Fibroblast of skin of abdomen (primary cell): ENCODE measurements at places on chromosomes 12 and 14.

GRCh38 chr12:128542844-128543243, 275.9 kb downstream of the TMEM132C start:
- no peak for DNase-seq

DNA sequence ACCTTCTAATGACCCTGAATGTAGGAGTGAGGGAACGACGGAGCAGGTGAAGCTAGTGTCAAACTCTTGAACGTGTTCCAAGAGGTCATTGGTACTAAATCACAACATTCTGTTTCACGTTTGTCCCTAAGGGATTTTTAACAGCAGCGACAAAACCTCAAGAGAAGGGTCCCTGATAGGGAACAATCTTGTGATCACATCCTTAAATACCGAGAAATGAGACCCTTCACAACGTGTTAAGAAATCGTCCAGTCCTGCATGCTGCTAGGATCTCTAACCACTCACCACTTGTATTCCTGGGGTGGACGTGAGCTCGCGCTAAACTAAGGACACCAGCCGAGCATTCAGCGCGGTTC, 134.1 kb upstream of the KRAS start:
- no peak for DNase-seq

GRCh38 chr14:88559852-88560251, 3.0 kb upstream of the ZC3H14 start:
- DNase-seq, result peak; percentile 70

DNA sequence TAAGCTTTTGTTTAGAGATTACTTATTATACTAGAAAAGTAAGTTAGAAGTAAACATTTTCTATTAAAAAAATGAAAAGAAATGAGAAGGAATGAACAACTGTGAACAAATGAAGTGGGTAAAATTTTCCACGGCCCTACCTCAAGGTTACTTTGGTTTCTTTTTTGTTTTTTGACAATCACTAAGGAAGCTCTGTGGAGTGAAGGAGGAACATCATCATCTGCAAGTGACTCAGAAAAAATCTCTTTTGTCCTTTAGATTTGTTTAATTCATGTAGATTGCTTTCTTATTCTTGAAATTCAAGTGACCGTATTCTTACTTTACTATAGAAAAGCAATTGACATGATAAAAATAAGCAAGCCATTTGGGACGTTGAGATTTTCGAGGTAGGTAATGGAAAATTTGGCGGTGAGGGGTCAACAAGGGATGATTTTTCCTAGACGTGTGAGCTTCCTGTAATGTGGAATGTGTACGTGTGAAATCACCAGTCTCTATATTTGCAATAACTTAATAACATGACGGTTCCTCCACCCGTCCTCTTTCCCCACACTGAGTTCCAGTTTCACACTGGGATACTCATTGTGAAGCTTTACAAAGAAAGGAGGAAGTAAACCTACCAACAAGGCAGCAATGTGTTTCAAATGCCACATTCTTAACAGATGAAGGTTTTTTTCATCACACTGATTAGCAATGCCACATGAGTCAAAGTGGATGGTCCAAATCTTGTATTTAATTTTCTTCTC, 62.3 kb upstream of the EGLN3 start:
- DNase-seq, result no peak

- no peak for DNase-seq
Observed at GRCh38 chr12:103392722-103393121, 103.0 kb downstream of the C12orf42 start.

DNA sequence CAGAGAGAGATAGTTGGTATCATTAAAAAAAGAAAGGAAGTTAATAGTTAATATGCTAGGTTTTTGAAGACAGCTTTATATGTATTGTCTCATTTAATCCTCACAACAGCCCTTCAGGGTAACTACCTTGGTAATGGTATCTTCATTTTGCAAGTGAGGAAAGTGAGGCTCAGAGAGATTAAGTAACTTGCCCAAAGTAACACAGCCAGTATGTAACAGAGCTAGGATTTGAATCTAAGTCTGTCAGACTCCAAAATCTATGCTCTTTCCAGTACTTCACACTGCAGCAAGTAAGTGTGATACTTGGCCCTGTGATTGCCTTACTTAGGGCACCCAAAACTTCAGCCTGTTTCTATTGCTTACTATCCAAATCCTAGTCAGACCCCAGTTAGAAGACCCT, 7.0 kb downstream of the SRP54 start:
- DNase-seq, result no peak

DNA sequence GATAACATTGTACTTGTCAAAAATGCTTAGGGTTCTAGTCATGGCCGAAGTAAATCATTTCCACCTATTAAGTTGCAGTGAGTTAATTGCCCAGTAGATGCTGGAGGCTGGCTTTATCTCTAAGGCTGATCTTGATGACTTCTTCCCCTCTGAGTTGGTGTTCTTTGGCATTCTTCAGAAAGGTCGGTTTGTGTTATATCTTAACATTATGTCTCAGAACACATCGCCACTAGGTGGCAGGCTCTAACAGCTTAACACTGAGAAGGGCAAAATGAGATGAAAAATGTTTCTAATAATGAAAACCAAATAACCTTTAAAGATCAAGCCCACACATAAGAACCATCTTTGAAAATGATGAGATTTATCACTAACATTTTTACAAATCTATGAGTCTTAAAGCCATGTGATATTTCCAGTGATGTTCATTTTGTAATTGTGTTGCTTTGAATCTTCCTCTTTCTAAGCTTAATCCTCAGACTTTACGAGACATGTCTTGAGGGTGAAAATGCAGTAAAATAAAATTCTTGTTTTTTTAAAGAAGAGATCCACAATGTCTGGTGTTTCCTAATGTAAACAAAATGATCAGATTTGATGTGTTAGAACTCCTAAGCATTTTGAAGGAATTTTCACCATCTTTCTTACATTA, 28.6 kb downstream of the SUDS3 start:
- peak; percentile 53 for DNase-seq

GRCh38 chr12:124441443-124442194, 125.8 kb downstream of the NCOR2 start:
- DNase-seq, result peak; percentile 94

GRCh38 chr12:68806488-68807237, 1.3 kb upstream of the MDM2 start:
- no peak for DNase-seq

- no peak for DNase-seq
Observed at GRCh38 chr12:121330692-121331091, 21.5 kb downstream of the ANAPC5 start.

DNA sequence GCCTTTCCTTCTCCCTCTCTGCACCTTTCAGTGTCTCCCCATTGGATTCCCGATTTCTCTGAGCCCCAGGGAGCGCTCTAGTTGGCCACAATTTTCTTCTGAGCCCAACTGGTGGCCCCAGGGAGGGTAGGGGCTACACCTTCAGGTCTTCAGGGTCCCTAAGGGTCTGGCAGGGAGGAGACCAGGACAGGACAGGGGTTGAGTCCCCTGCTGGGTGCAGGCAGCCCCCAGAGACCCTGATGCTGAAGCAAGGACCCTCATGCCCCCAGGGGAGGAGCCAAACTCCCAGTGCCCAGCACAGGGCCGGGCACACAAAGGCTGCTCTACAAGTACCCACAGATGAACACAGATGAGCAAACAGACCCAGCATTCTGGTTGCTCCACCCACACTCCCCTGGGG, 12.7 kb downstream of the FOXN4 start:
- DNase-seq, result no peak

GRCh38 chr12:6272300-6273204, 37.9 kb upstream of the PLEKHG6 start:
- DNase-seq, result no peak

DNA sequence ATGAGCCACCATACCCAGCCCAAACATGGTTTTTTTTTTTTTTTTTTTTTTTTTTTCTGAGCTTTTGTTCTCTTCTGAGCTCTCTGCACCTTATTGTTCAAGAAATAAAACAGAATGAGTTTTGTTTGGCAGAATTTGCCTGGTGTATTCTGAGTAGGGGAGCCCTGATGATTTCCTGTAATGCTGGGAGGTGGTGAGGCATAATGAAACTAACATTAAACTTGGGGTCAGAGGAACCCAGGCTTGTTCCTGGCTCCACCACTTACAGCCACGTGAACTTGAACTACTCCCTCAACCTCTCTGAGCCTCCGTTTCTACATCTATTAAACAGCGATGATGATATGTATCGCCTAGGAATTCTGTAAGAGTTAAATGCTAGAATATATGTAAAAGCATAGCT, 276.3 kb upstream of the CRY1 start:
- DNase-seq, result no peak

- DNase-seq, result no peak
Observed at GRCh38 chr12:749751-750270, 2.6 kb upstream of the WNK1 start.

DNA sequence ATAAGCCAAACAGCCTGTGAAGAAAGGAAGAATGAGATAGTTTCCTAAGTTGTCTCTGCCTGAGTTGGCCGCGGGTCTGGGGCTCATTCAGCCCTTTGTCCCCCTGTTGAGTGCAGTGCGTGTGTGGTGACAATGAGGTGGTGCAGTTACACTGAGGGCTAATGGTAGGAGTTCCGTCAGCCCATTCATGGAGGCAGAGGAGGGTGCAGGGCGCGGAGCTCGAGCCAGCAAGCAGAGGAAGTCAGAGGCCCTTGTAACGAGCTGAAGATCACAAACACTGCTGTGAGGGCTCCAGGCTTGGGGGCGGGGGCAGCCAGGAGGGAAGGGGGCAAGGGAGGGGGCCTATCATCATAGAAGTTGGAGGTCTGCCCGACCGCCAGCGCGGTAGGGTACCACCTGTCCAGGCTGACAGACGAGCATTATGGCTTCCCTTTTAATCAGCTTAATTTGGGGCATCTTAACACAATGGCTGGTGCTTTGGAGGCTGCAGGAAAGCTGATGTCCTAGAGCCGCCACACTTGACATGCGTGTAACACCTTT, 20.5 kb downstream of the CCND2 start:
- no peak for DNase-seq

DNA sequence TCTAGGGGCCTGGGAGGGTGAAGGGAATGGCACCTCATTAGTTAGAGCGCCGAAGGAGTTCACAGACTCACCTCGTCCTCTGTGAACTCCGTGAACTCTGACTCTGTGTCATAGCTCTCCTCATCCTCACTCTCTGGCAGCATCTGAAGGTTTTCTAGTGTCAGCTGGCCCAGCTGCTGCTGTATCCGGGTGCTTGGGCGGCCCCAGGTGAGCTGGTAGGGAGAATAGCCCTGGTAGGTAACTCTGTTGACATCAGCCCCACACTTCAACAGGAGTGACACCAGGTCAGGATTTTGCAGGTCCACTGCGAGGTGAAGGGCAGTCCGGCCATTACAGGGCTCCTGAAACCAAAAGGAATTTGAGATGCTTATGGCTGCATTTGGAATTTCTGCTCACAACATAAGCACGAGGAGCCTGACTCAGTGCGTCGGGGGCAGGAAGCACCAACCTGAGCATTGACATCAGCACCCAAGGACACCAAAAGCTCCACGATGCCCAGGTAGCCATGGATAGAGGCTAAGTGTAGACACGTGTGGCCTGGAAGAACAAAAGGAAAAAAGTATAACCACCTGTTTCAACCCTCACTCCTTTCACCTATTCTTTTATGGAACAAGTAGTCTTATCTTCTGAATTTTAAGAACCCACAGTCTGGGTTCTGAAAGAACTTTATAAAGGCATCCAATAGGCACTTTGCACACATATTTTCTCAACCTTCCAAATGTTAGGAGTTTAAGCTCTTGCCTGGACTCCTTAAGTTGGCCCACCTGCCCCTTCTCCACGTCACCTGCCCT, 2.0 kb downstream of the NFKBIA start:
- DNase-seq, result no peak

- no peak for DNase-seq
Observed at GRCh38 chr12:60100160-60100559, 504.3 kb downstream of the SLC16A7 start.

DNA sequence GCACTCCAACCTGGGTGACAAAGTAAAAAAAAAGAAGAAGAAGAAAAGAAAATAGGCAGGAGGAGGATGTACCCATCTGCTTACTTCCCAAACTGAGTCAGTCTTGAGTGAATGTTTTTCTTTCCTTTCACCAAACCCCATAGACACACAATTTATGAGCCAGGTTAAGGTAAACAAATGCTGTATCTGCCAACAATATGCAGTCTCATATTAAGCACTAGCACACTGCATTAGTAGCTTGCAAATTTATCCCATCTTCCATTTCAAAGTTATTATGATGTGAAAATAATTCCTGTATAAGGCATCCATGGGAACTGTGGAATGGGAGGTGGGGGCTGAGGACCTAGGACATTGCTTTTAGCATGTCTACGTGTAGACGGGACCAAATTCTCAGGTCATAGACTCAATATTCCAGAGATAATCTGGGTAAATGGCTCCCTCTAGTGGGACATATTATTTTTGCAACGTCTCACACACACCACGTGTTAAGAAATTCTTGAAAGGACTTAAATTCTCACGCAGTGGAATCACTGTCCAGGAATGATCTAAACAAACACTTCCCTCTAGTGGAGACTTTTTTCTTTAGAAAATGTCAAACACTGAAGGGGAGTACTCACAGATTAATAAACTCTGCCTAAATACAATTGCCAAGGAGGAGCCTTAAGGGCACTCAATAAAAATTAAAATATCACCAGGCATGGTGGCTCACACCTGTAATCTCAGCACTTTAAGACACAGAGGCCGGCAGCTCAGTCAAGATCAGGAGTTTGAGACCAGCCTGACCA, 17.1 kb upstream of the OR10P1 start:
- peak; percentile 91 for DNase-seq

DNA sequence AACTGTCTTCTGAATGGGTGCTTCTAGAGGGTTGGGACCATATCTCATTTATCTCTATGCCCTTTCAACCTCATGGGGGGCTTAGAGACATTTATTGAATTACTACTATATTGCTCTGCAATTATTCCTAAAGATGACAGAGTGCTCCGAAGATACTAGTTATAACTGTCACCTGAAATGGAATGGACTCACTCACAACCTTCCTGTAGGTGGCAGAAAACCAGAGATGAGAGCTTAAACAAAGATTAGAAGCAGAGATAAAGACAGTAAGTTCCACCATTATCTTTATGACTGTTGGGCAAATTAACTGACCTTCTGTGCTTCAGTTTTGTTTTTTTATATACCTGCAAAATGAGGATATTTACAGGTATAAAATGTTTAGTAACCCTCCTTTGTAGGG, 31.5 kb upstream of the GTF2A1 start:
- DNase-seq, result no peak

- DNase-seq, result peak; percentile 3
Observed at GRCh38 chr14:65783576-65783975, 371.0 kb downstream of the FUT8 start.

DNA sequence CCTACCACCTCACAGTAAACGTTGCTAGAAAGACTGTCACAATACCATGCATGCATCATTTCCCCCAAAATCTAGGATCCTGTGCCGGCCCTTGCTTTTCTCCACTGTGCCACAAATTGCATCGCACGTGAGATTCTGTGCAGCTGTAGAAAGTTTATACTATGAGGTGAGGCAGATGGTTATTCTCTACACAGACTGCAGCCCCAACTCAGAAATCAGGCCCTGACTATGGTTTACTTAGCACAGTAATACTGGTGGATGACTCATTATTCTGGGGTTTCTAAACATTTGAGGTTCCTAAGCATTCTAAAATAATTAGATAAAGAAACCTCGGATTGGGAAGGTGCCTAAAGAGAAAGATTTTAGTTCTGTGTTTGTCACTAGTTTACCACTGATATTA, 163.8 kb upstream of the CCDC198 start:
- peak; percentile 40 for DNase-seq
